ENCODE measurements at places on chromosomes 3 and 15.

- no peak for DNase-seq
These were observed 866 bp downstream of the TNIK start for GRCh38 chr3:171459137-171459941.

DNA sequence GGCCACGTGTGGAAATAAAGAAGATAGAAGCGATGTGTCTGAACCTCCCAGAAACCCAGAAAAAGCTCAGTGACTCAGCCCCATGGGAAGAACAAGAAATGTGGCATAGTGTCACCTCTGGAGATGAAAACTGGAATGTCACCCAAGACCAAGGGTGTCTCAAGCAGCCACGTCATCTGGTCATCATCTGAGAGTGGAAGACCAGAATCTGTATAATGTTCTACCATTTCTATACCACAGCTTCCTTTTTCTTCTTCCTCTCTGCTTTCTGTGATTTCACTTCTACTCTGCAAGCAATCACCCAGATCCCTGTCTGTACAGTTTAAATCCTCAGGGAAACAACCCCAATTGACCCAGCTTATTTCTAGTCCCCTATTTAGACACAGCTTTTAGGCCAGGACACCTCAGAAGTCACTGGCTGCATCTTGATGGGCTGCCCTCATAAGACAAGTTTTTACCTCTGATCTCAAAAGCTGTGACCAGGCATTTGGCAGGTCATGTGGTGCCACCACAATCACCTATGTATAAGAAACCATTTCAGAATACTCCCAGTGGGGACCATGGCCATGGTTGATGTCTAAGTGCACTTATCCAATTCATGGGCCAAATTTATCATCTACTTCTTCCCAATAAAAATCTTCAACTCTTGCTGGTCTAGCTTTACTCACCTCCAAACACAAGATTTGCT, 278.5 kb upstream of the UMPS start:
- DNase-seq: no peak

- no peak for DNase-seq
These were observed 28.0 kb upstream of the DCUN1D1 start for GRCh38 chr3:183008303-183008702.

- DNase-seq: no peak
These were observed 147.3 kb upstream of the CDIN1 start for GRCh38 chr15:36432161-36432560.

GRCh38 chr3:151282921-151283320, 4.6 kb upstream of the P2RY14 start:
- DNase-seq: peak; percentile 32

DNA sequence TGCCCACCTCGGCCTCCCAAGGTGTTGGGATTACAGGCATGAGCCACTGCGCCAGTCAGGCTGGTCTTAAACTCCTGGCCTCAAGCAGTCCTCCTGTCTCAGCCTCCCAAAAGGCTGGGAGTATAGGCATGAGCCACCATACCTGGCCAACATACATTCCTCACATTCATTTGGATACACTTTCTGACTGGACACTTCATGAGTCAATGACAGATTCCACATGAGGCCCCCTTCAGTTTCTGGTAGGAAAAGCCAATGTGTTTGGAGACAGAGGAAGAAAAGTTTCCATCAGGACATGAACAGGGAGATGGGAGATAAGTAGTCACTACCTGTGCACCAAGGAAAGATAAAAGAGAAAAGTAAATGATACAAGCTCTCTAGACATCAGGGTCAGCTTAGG, 49.4 kb upstream of the GSK3B start:
- DNase-seq: no peak

- DNase-seq: no peak
These were observed 321.1 kb downstream of the ZIC1 start for GRCh38 chr3:147730284-147730683.

- no peak for DNase-seq
These were observed 97.2 kb upstream of the CTNNB1 start for GRCh38 chr3:41102053-41102556.

DNA sequence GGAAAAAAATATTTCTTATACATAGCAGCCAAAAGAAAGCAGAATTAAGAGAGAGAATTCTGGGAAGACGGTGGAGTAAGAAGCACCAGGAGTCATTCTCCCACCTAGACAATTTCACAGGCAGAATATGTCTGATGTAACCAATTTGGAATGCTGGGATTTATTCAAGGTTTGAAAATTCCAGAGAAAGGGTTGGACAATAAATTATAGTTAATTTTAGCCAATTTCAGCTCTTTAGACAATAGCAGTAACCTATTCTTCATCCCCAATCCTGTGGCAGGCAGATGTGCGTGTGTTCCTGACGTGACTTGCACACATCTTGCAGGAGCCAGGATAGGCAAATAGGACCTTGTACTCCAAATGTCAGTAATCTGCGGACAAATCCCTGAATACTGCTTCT, 541.0 kb upstream of the NAALADL2 start:
- DNase-seq: no peak

GRCh38 chr15:28969511-28970085, 83.8 kb downstream of the APBA2 start:
- no peak for DNase-seq

GRCh38 chr3:98893740-98894139, 7.8 kb downstream of the DCBLD2 start:
- no peak for DNase-seq

DNA sequence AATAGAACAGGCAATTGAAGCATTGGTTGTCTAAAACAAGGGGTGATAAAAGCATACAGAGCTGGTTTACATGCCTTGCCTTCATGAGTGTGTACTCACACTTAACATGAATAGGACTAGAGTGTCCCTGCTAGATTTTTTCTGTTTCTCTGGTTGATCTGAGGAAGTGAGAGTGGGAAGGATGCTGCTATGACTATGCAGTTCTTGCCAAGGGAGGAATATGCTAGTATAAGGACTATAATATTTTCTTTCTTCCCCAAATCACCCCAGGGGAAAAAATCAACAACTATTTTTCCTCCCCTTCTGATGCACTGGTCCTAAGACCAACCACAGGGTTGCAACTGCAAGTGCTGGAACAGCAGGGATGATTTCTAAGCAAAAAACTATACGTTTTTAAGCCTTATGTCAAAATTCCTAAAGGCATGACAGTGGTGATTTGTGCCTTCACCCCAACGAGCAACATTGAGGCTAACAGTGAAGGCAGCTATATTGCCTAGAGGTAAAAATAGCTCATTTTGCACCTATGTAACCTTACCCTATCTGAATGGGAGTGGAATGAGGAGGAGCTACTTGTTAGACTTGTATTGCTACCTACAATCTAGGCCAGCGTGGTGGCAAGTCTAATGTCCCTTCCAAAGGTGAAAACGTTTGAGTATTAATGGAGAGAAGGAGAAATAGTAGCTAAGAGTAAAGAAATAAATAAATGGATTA, 33.5 kb upstream of the USP8 start:
- no peak for DNase-seq

DNA sequence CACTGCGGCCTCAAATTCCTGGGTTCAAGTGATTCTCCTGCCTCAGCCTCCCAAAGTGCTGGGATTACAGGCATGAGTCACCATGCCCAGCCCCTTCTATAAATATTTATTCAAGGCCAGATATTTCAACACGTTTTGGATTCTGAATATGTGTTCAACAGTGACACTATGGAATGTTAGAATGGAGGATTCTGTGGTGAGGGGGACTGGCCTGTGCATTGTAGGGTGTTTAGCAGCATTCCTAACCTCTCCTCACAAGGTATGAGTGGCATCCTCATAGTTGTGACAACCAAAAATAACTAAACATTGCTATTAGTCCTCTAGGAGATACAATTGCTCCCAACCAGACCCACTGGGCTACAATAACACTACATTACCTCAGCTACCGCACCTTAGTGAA, 104.0 kb upstream of the ATP10A start:
- no peak for DNase-seq

DNA sequence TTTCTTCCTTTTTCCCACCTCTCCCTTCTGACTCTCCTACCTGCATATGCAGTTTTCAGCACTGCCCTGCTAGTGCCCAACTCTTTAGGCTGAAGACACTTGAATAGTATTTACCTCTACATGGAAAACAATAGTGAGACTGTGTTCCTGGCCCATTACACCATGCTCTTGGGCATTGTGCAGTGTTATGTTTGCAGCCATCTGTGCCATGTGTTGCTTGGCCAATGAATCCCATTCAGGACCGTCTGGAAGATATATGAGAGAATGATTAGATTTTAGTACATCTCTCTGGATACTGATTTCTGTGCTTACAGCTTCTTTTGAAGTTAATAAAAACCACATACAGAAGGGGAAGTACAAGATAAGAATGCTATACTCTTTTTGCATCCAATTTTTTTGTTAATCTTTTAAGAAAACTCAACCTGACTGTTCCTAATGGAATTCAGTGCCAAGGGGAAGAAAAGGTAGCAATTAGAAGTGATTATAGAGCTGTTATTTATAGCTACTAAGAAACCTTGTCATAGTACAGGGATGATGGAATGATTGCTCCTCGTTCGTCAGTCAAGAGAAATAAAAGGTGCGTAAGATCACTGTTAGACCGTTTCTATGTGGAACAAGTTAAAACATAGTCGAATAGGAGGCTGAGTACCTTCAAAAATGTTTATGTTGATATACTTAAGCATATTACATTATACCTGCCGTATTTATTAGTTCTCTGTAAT, 58.9 kb downstream of the TMEM41A start:
- DNase-seq: no peak

Measured in urinary bladder (tissue), 4 donors.